Tibial artery (tissue), 4 donors: ENCODE measurements at places on chromosomes 1 and 21.

- DNase-seq, result no peak
These were observed 28.9 kb downstream of the ODR4 start for GRCh38 chr1:186404454-186405051.

GRCh38 chr21:44527983-44528633 is 11.9 kb downstream of the KRTAP10-1 start:
- DNase-seq, result peak; percentile 59

- DNase-seq, result no peak
These were observed 134.5 kb downstream of the URB2 start for GRCh38 chr1:229760478-229760996.

DNA sequence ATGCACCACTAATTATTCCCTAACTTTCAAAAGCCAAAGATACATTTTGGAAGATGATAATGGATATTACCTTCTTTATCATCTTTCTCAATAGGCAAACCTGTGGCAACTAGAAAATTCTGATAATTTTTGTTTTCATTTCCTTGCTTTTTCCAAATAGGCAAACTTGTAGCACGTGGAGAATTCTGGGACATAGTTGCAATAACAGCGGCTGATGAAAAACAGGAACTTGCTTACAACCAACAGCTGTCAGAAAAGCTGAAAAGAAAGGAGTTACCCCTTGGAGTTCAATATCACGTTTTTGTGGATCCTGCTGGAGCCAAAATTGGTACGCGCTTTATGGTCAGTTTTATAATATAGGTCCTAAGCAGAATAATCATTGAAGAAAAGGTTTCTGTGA is 1.5 kb downstream of the FPGT start:
- no peak for DNase-seq

DNA sequence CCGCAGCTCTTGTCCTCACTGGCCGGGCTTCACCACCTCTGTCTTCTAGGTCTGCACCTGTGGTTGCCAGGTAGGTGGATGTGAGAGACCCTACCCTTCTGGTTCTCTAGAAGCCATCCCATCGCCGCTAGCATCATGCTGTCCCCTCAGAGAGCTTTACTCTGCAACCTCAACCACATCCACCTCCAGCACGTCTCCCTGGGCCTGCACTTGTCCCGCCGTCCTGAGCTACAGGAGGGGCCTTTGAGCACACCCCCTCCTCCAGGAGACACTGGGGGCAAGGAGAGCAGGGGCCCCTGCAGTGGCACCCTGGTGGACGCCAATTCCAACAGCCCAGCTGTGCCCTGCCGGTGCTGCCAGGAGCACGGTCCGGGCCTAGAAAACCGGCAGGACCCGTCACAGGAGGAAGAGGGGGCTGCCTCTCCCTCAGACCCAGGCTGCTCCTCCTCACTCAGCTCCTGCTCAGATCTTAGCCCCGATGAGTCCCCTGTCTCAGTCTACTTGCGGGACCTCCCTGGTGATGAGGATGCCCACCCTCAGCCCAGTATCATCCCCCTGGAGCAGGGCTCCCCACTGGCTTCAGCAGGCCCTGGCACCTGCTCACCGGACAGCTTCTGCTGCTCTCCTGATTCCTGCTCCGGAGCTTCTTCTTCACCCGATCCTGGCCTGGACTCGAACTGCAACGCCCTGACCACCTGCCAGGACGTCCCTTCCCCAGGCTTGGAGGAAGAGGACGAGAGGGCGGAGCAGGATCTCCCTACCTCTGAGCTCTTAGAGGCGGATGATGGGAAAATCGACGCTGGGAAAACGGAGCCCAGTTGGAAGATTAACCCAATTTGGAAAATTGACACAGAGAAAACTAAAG is 1.2 kb downstream of the RUSC1 start:
- no peak for DNase-seq

- no peak for DNase-seq
These were observed 129.6 kb downstream of the SYT2 start for GRCh38 chr1:202580619-202581018.

GRCh38 chr1:211647711-211648121 is 27.7 kb downstream of the NEK2 start:
- DNase-seq, result no peak

GRCh38 chr1:92623187-92623778 is 136.6 kb upstream of the GFI1 start:
- no peak for DNase-seq

DNA sequence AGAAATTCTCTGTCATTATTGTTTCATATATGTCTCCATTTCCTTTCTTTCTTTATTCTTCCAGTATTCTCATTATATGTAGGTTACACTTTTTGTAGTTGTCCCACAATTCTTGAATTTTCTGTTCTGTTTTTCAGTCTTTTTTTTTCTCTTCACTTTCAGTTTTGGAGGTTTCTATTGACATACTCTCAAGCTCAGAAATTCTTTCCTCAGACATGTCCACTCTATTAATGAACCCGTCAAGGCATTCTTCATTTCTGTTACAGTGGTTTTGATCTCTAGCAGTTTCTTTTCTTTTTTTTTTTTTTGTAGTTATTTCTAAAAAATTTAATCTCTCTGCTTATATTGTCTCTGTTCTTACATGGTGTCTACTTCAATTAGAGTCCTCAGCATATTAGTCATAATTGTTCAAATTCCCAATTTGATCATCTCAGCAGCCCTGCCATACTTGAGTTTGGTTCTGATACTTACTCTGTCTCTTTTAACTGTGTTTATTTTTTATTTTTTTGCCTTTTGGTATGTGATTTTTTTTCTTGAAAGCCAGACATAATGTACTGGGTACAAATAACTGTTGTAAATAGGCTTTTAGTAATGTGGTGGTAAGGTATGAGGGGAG is 49.5 kb upstream of the KCNK2 start:
- DNase-seq, result no peak

- no peak for DNase-seq
These were observed 32.7 kb upstream of the ETV3 start for GRCh38 chr1:157170677-157171515.

GRCh38 chr21:28444557-28444956 is 548.1 kb downstream of the LTN1 start:
- DNase-seq, result no peak

- DNase-seq, result no peak
These were observed 297.7 kb downstream of the PTPRC start for GRCh38 chr1:198936371-198937083.

GRCh38 chr1:33349081-33349759 is 28.3 kb upstream of the A3GALT2 start:
- peak; percentile 76 for DNase-seq

DNA sequence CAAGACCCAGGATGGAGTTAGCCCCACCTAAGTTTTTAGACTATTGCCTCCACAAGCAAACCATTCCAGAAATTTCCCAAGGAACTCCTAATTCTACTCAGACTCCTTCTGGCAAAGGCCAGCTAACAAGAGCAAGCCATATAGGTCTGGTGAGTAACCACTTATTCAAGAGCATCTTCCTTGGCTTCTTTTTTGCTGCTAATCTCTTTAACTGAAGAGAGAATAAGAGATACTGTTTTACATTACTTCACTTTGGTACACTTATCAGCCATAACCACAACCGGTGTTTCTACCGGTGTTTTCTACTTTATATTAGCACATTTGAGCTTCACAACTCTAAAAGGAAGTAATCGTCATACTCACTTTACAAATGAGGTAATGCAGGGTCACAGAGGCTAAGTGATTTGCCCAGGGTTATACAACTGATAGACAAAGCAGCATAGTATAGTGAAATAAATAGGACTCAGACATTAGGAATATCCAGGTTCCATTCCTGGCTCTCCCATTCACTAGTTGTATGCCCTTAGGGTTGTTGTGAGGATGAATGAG is 1.7 kb upstream of the EPS15 start:
- no peak for DNase-seq

DNA sequence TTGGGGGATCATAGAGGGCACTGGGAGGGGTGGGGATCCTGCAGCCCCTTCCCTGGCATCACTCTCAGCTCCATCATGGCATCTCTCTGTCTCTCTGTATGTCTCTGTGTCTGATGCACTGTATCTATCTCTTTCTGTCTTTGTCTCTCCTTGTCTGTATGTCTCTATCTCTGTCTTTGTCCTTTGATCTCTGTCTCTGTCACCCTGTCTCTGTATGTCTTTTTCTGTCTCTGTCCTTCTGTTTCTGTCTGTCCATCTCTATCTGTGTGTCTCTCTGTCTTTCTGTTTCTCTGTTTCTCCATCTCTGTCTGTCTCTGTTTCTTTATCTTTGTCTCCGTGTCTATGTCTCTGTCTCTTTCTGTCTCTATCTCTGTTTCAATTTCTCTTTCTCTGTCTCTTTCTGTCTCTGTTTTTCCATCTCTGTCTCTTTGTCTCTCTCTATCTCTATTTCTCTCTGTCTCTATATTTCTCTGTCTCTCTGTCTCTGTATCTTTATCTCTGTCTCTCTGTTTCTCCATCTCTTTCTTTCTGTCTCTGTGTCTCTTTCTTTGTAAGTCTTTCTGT is 56.4 kb downstream of the TRIM11 start:
- DNase-seq, result no peak

DNA sequence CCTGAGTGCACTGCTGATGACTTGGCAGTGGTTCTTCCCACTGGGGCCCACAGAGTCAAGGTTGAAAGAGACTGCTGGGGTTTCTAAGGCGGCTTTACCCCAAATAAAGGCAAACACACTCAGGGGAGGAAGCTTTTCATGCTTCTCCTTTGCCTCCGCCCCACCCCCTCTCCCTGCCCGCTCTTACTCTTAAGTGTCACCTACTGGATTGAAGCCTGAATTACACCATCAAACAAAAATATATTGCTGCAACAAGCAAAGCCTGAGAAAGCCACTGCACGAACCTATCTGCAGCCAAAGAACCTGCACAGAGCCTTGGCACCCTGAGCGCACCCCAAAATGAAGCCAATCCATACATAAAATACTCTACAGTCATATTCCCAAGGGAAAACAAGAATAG is 63.1 kb downstream of the PTGFR start:
- DNase-seq, result no peak

- no peak for DNase-seq
These were observed 83.6 kb downstream of the NRIP1 start for GRCh38 chr21:14981246-14981645.

- no peak for DNase-seq
These were observed 17.8 kb upstream of the BECN2 start for GRCh38 chr1:241939798-241940197.

GRCh38 chr1:172142324-172142723 is 278.2 kb upstream of the C1orf105 start:
- DNase-seq, result no peak

- no peak for DNase-seq
These were observed 19.2 kb downstream of the SLC19A2 start for GRCh38 chr1:169466259-169467230.

GRCh38 chr1:29575277-29575676 is 339.0 kb downstream of the PTPRU start:
- peak; percentile 23 for DNase-seq

DNA sequence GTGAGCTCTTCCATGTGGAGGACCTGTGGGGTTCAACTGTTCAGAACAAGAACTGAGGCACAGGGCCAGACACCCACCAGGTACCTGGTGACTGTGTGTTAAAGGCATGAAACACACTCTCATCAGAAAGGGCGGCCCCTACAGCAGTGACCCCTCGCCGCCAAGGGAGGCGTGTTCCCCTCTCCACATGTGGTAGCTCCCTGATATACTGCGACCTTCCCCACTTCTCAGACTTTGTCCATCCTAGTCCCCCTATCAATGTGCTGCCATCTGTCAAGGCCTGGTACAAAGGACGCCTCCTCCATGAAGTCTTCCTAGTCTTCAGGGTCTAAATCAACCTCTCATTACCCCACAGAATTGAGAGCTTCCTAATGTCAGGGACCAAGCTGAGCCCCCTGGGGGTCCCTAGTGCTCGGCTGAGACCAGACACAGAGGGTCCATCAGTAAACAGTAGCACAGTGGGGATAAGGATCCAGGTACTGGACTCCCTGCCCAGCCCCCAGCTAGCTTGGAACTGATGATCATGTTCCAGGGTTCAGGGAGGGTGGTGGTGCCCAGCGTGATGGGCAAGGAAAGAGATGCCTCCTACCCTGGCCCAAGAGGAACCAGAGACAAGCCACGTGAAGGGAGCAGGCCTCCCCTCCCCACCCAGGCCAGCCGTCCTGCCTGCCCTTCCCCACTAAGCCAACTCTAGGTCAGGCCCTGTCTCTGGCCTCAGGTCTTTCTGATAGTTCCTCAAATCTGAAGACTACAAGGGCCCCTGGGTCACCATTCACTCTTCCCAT is 10.3 kb downstream of the SDC3 start:
- no peak for DNase-seq

GRCh38 chr1:17776426-17776825 is 21.3 kb downstream of the ACTL8 start:
- DNase-seq, result no peak

DNA sequence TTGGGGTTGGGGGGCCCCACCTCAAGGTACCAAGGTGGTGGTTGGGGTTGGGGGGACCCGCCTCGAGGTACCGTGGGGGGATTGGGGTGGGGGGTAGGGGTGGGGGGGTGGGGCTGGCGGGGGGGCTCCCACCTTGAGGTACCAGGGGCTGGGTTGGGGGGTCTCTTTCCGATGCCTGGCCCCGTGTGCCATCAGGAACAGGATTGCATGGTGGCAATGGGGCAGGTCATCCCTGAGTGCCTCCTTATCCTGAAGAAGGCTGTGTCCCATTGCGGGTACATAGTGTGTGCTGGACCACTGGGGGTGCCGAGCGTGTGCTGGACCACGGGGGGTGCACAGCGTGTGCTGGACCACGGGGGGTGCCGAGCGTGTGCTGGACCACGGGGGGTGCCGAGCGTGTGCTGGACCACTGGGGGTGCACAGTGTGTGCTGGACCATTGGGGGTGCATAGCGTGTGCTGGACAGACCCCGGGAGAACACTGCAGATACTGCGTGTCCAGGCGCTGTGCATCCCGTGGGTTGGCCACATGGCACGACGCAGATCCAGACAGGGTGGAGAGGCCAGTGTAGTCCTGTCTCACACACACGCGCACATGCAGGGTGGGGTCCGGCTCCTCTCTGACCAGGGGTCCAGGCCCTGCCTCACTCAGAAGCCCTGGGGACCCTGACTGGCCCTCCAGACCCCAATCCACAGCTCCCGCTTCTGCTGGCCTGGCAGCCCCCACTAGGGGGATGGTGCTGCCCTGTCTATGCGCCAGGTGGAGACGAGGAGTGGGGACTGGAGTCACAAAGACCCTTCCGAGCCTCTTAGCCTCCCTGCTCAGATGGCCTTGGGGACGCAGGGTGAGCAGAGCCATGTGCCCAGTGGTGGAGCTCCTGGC is 4.2 kb downstream of the SCNN1D start:
- no peak for DNase-seq

DNA sequence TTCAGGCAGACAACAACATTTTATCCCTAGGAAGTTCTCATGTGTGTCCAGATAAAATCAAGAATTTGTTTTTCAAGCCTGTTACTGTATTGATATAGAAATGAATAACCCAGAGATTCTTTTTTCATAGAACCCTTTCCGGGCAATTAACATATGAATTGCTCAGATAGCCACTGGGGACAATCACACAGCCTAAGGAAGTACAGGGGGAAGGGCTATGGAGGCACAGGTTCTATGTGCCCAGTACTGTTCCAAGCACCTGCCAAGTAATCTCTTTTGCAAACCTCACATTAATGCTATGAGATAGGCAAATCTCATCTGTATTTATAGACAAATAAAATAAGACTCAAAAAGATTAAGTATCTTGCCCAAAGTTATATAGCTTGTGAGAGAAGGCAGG is 84.9 kb downstream of the NTNG1 start:
- DNase-seq, result no peak
